ENCODE measurements at places on chromosomes 3 and 15.

DNA sequence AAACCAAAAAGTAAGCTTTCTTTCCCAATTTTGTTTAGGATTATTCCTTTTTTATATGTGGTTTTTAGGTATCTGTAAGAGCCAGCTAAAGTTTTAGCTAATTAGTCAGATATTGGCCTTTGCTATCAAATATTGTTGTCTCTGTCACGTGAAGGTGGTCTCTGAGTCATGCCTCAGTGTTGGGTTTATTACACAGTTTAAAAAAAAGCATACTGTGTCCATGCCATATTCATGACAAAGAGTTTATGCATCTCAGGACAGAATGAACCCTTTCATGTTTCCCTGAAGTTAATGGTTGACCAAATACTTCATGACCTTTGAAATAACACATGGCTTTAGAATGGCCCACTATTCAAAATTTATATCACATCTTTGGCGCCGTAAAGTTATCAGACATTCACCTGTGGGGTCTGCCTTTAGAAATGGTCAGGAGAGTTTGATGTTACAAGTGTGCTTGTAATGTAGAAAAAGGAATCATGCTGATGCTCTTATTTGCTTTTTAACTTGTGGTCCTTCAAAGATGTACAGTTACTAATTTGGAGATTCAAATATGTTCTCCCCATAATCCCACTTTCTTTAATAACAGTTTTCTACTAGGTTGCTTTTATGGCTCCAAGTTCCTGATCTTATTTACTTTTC, 101.5 kb downstream of the MYRIP start:
- no peak for DNase-seq

GRCh38 chr3:170836491-170836890, 33.5 kb downstream of the RPL22L1 start:
- no peak for DNase-seq

GRCh38 chr15:96325541-96326327, 4.8 kb upstream of the NR2F2 start:
- DNase-seq, result no peak

- no peak for DNase-seq
Observed at GRCh38 chr3:63990733-63991132, 32.6 kb downstream of the PSMD6 start.

GRCh38 chr15:72203507-72203837, 5.9 kb upstream of the GRAMD2A start:
- no peak for DNase-seq

DNA sequence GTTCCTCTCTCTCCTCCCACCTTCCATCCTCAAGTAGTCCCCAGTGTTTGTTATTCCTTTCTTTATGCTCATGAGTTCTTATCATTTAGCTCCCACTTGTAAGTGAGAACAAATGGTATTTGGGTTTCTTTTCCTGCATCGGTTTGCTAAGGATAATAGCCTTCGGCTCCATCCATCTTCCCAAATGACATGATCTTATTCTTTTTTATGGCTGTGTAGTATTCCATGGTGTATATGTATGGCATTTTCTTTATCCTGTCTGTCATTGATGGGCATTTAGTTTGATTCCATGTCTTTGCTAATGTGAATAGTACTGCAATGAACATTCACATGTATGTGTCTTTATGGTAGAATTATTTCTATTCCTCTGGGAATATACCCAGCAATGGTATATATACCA, 62.4 kb upstream of the CFAP161 start:
- no peak for DNase-seq

- no peak for DNase-seq
Observed at GRCh38 chr3:70078778-70079177, 79.2 kb downstream of the SAMMSON start.

- no peak for DNase-seq
Observed at GRCh38 chr15:66126456-66126855, 127.1 kb downstream of the MEGF11 start.

All from activated naive CD4-positive, alpha-beta T cell (primary cell).